ENCODE measurements at places on chromosomes 11 and 22.

- DNase-seq = no peak
Measured at GRCh38 chr11:31997955-31998354, 92.9 kb upstream of the RCN1 start.

- no peak for DNase-seq
Measured at GRCh38 chr11:47620836-47621378, 21.5 kb downstream of the MTCH2 start.

GRCh38 chr22:30132290-30132996, 52.2 kb downstream of the HORMAD2 start:
- no peak for DNase-seq

DNA sequence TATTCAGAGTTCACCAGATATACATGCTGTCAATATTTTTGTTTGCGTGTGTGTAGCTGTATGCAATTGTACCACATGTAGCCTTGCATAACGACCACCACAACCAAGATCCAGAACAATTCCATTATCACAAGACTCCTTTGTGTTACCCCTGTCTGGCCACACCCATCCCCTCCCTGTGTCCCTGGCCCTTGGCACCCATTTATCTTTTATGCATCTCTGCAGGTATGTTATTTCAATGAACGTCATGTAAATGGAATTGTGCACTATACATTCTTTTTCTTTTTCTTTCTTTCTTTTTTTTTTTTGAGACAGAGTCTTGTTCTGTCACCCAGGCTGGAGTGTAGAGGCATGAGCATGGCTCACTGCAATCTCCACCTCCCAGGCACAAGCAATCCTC, 9.7 kb upstream of the PAFAH1B2 start:
- no peak for DNase-seq

GRCh38 chr22:44390613-44390970, 77.8 kb upstream of the SHISAL1 start:
- DNase-seq = no peak

DNA sequence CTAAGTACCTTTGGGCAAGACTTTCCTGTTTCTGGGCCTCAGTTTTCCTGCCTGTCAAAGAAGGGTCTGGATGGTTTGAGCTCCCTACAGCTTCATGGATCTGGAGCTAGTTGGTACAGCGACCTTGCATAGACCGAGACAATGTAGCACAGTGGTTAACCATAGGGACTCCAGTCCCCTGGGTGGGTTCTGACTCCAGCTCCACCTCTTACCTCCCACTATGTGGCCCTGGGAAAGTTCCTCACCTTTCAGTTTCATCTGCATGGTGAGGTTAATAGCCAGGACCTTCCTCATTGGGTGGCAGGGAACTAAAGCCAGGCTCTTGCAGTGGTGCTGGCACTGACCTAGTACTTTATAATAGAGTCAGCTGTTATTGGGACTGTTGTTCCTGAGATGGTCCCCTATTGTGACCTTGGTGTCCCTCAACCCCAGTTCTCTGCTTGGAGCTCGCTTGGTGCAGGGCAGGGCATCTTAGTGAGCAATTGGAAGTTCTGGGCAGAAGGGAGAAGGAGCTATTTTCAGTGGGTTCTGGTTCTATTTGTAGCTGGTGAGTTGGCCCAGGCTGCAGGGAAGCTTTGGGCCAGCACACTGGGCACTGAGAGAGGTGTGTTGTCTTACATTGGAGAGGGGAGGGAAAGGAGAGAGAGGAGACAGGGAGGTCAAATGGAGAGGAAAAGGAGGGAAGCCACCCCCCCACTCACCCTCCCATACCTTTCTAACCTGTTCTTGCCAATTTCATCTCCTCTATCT, 10.7 kb upstream of the MTMR3 start:
- DNase-seq = no peak

DNA sequence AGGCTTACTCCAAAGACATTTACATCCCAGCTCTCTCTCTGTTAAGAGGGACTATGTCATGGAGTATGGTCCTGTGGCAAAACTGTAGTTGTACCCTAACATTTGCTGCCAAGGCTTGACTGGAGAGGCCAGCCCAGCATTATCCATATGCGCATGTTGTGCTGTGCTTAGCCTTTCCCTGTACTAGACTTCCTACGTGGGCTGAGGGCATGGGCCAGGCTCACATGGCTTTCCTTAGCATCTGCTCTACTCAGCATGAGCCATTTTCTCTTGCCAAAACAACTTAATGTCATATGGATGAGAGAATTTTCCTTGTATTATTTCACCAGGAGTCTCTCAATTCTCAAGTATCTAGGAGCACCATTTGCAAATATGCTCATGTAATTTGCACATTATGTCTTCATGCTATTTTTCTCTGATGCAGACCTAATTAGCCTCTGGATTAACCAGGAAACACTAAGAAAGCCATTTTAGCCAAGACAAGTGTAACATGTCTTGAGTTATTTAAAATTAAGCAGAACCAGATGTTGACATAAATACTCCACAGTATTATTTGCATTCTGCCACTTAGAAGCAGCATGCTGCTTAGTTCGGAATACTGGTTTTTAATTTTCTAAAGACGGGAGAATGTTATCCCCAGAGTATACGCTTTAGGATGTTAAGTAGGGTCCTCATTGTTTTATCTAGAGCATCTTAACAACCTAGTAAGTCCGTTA, 71.7 kb upstream of the FAR1 start:
- DNase-seq = no peak
